ENCODE measurements at places on chromosomes 16 and 17.

GRCh38 chr16:87860553-87861299, 8.6 kb downstream of the SLC7A5 start:
- peak; percentile 46 for DNase-seq

GRCh38 chr17:45171338-45172231, 9.9 kb downstream of the HEXIM2 start:
- peak; percentile 35 for DNase-seq

DNA sequence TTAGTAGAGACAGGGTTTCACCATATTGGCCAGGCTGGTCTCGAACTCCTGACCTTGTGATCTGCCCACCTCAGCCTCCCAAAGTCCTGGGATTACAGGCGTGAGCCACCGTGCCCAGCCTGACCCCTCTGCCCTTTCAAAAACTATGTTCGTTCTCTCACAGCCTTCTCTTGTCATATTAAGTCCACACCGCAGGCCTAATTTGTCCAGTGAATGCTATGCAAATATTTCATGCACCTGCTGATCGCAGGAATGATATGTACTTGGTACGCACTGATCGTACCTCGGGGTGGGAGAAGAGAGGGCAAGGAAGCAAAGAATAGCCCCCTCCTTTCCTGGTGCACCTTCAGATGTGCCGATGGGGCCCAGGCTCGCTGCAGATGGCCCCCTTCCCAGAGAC, 3.0 kb upstream of the BIRC5 start:
- no peak for DNase-seq

DNA sequence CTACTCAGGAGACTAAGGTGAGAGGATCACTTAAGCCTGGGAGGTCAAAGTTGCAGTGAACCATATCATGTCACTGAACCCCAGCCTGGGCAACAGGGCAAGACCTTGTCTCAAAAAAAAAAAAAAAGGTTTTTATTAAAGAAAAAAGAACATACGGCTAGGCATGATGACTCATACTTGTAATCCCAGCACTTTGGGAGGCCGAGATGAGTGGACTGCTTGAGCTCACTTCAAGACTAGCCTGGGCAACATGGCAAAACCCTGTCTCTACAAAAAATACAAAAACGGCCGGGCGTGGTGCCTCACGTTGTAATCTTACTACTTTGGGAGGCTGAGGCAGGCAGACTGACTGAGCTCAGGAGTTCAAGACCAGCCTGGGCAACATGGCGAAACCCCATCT, 38.4 kb downstream of the RANBP10 start:
- no peak for DNase-seq

DNA sequence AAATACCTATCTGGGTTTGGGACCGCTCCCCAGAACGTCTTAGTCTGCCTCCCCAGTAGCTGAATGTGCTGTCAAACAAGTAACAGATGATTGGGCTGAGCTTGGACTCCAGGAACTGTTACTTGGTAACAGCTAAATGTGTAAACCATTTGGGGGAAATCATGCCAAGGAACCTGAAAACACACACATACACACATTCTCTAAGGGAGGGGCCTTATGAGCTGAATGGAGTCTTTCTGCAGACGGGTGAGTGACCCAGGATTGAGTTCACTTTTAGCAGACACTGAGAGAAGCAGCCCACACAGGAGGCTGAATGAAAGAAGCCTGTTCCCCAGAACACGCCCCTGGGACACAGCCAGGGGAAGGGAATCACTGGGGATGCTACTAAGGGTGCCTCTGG, 1.6 kb downstream of the ACLY start:
- peak; percentile 60 for DNase-seq

All from AG08395 (cell line).